ENCODE measurements at places on chromosomes 7 and 10.

GRCh38 chr7:69129524-69129923 lies 468.8 kb upstream of the AUTS2 start:
- no peak for DNase-seq

DNA sequence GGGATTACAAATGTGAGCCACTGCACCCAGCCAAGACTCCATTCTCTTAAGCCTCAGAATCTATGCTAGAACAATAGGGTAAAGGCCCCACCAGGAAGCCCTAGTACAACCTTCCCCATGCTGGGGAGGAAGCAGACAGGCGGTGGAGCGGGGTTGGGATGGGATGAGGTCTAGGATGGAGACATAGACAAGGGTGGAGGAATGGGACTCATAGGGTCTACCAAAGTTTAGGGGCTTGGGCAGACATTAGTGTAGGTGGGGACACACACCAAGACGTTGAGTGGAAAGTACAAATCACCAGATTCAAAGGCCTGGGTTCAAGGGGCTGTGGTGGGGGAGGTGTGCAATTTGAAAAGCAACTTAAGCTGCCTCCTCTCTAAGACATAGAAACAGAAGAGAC lies 19.3 kb downstream of the PRSS2 start:
- DNase-seq = no peak

GRCh38 chr7:38413784-38414183 lies 140.3 kb upstream of the TARP start:
- no peak for DNase-seq

DNA sequence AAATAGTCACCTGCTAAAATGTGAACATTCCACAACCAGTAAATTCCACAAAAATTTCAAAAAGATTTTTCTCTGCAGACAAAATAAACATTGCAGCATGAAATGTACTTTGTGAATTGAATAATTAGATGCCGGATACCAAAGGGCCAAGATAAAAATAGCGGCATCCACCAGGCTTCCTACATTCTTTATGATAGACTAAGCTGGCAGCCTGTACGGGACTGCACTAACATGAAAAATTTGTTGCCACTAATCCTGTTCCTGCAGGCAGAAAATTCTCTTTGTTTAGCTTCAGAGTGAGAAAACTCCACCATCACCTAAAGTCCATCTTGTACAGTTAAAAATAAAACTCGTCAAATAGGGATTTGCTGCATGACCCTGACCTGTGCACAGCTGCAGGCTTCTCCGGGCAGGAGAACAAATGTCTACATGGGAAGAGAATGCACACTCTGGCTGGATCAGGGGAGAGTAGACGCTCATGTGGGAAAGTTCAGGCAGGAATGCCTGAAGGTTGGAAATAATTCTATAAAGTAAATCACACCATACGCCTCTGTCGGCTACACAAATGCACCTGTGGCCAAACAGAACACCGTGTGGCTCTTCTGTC lies 15.6 kb upstream of the ADO start:
- no peak for DNase-seq

- DNase-seq = no peak
Observed at GRCh38 chr7:141512597-141512996, 38.6 kb upstream of the AGK start.

- no peak for DNase-seq
Observed at GRCh38 chr10:12602521-12602920, 253.2 kb downstream of the CAMK1D start.

DNA sequence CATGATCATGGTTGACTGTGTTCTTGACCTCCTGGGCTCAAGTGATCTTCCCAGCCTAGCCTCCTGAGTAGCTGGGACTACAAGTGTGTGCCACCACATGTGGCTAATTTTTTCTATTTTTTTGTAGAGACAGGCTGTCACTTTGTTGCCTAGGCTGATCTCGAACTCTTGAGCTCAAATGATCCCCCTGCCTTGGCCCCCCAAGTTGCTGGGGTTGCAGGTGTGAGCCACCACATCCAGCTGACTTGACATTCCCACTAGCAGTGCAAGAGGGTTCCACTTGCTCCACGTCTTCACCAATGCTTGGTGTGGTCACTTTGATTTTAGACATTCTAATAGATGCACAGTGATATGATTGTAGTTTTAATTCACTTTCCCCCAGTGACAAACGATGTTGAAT lies 25.1 kb downstream of the CYP26A1 start:
- no peak for DNase-seq

- no peak for DNase-seq
Observed at GRCh38 chr7:31079126-31079823, 27.2 kb downstream of the ADCYAP1R1 start.

- no peak for DNase-seq
Observed at GRCh38 chr10:128086003-128086863, 40.0 kb downstream of the MKI67 start.

DNA sequence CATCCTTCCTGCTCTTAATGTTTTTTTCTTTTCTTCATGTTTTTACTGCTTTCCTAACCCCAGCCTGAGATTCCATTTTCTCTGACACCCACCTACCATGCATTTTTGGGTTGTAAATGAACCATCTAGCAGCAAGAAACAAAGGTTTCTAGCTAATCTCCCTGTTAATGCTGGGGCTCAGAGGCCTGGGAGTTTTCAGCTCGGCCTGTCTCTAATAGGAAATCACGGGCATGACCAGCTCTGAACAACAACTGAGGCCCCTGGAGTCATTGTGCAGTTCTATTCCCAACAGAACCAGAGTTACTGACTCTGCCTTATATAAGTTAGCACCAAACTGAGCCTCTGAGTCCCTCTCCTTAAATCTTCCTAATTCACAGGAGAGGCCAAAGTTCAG lies 134.8 kb downstream of the CFAP58 start:
- no peak for DNase-seq

- peak; percentile 52 for DNase-seq
Observed at GRCh38 chr7:98051118-98051744, 55.4 kb upstream of the LMTK2 start.

DNA sequence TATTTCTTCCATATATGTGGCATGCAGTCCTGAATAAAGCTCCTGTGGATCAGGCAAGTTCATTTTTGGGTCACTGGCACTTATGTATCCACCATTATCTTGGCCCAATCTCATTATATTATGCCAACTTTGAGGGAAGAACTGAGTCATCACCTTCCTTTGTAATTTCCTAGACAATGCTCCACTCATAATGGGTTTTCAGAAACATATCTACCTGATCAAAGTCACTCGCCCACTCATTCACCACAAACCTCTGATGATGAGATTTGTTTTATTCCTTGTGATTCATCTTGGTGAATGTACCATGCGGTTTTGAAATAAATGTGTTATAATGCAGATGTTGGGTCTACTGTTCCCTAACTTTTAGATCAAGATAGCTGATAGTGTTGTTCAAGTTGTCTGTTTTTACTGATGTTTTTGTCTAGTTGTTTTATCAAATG lies 525.8 kb downstream of the KIF20B start:
- DNase-seq = peak; percentile 59

DNA sequence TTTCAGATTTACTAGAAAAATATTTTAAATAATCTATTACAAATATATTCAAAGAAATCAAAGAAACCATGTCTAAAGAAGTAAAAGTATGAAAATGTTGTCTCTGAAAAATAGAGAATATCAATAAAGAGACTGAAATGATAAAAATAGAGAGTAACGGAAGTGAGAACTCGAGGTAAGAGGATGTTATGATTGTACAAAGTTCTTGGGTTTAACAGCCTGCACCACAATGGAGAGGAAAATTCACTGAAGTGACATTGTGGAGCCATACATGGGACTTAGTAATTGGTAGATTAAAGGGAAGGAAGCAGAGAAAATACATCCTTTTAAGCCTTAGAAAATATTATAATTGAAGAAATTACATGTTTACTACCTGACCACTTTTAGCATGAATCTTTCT lies 77.9 kb downstream of the THSD7A start:
- DNase-seq = no peak

DNA sequence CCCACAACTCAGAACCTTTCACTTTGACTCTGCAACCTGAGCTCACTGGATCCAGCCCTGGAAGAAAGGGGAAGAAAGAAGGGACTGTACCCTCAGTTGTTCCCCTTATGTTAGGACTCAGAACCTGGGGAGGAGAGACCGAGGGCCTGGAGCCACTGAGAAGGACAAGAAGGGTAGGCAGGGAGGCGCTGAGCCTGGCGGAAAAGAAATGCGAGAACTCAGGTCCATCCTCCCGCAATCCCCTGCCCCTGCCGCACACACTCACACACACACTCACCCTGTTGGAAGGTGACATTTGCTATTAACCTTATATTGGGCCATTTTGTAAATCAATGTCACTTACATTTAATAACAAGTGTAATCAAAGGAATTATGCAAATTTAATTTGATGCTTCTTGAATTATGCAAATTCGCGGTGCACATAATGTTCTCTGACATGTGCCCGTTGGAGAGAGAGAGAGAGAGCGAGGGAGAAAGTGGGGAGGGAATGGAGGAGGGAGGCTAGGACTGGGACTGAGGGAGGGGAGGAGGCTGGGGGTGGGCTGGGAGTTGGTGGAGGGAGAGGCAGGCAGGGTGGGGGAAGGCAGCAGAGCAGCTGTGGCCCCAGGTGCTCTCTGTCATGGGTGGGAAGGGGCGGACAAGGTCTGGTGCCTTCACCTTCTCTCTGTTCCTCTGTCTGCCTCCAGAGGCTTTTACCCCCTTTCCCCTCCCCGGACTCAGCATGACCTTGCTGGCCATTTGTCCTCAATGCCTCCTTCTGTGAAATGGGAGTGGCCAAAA lies 99.6 kb upstream of the PAX2 start:
- no peak for DNase-seq

DNA sequence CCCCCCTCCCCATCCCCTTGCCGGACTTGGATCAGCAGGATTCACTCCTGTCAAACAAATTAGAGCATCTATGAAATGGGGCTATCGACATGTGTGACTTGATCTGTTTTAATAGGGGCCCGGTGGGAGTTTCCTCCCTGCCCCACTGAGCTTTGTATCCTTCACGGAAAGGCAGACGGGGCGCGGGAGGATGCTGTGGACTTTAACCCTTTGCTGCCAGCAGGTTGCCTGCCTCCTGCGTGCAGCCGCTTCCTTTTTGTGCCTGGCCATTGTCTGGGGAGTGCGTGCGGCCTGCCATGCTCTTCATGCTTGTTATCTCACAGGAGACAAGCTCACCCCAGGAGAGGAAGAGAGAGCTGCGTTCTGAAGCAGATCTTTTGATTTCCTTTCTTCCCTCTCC lies 512.8 kb upstream of the GALNT17 start:
- DNase-seq = no peak

DNA sequence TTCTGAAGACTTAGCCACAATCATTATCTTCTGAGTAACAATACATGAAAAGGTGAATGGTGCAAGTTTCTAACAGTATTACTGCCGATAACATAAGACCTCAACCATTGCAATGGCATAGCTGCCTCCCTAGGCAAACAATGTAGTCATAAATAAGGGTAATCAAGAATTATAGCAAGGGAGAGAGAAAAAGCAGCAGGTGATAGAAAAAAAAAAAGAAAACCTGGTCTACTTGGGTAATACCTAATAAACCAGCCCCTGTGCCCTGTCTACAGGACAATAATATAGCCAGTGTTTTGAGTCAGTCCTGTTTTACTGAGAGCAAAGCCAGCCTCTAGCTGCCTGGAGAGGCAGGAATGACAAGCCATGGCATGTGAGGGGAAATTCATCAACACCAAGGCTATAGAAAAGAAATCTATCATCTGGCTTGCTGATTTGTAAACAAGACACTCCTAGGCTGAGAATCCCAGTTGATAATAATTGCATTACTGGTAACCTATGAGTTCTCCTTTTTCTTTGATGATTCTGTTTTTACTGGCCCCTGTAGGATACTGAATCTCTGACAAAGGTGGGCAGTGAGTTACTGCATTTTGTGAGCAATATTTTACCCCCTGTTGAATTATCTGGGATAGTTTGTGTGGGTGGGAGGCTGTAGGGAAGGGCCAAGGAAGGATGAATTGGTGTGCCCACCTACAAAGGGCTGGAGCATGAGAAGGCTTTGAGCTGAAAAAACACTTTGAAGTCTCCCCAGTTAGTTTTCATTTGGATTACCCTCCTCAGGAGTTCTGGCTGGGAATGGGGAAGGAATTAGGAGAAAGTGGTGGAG lies 1.7 kb upstream of the WEE2 start:
- no peak for DNase-seq

DNA sequence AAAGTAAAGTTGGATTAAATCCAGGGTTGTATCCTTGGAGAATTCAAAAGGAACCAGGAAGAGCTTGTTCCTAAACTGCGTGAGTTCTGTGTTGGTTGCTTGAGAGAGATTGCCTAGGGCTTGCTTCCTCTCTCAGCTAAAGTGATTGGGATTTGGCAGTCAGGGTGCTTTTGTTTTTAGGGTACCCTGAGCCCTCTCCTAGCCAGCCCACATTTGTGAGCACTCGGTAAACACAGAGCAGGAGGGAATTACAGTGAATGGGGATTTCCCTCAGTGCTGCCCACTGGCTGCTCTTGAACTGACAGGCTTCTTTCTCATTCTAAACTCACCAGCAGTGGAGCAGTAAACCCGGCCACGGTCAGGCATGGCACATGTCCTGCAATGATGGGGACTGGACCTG lies 146.9 kb downstream of the TPST1 start:
- DNase-seq = no peak

DNA sequence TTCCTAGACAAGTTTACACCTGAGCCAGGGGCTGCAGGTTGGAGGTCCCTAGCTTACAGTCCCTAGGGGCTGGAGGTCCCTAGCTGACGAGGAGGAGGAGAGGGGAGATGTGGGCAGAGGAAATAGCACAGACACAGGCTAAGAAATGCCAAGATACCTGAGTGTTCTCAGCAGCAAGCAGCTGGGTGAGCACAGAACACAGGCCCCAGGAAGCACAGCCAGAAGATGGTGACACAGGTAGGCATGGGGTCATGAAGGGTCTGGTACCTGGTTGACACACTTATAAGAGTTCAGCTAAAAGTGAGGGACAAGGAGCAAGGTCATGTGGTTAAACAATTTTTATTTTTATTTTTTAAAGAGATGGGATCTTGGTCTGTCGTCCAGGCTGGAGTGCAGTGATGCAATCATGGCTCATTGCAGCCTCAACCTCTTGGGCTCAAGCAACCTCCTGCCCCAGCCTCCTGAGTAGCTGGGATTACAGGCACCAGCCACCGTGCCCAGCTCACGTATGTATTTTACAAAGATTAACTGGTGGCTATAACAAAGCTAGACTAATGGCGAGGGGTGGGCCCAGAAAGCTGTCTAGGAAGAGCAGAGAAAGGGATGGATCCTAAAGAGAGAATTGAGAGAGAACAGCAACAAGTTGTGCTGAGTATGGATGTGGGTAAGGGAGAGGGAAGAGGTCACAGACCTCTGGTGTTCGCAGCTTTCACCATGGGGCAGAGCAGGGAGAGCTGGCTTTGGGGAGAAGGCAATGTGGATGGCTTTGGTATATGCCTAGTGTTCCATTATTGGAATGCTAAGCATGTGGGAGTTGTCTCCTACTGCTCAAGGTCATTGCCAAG lies 140.3 kb upstream of the KLF14 start:
- no peak for DNase-seq

- peak; percentile 82 for DNase-seq
Observed at GRCh38 chr7:23594879-23595604, 2.1 kb upstream of the CCDC126 start.

- no peak for DNase-seq
Observed at GRCh38 chr10:65213170-65213569, 1692.0 kb downstream of the REEP3 start.

- no peak for DNase-seq
Observed at GRCh38 chr7:112515989-112516388, 35.2 kb downstream of the LSMEM1 start.
